OCI-LY7 (cell line): ENCODE measurements at places on chromosomes 2 and 18. TPM values are rescaled to one million over a fixed set of nuclear protein-coding genes. Genes with fewer than 3 reads are reported as not detected.

DNA sequence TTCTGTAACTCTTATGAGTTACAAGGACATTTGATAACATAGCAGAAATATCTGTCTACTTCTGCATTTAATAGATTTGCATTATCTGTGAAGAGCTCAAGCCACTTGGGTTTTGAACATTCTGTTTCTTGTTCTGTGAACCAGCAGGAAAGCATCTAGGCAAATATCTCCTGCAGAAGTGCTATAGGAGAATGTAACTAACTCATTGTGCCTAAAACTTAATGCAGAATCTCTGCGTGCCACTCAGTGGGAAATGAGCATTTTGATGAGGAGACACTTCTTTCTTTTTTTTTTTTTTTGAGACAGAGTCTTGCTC, 63.5 kb downstream of the MYOM1 start:
- no peak for DNase-seq

BOD1L2 gene
- total RNA-seq = not detected in 2 replicates

ALLC gene
- total RNA-seq = not detected in 2 replicates

- no peak for DNase-seq
Measured at GRCh38 chr18:79796531-79797405, 970 bp upstream of the KCNG2 start.

DNA sequence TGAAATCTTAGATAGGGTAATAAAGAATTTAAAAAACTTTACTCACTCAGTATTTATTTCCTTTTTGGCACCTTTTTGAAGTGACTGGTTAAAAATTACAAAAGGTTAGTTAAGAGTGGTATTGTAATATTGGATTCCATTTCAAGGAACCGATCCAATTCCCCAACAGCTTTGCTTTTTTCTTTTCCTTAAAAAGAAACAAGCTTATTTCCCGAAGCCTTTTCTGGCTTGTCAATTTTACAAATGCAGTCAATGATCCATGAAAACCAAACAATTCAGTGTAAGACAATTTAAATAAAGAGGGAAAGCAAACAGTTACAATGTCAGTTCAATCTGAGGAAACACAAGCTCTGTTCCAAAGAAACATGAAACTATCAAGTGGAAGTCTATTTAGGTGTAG, 200.2 kb downstream of the RIT2 start:
- DNase-seq = no peak

DNA sequence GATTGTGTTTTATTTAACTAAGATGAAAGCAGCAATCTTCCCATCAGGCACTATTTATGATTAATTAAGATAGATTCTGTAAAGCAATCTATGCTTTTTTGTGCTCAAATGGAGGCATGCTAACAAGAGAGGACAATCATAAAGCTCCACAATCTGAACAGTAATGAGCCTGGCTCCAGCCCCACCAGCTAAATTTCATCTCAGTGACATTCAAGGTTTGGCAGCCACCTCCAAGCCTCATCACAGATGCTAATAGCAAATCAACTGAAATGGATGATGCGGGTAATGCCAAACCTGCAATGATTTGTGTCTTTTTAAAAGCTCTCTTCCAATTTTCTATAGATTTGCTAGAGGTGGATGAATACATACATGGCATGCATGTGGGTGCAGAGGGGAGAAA, 456.6 kb downstream of the TDRD15 start:
- no peak for DNase-seq

GRCh38 chr2:189125195-189125594, 54.4 kb downstream of the COL5A2 start:
- no peak for DNase-seq

B3GNT7 gene
- total RNA-seq = 7.4 and 8.7 TPM in 2 replicates

DNA sequence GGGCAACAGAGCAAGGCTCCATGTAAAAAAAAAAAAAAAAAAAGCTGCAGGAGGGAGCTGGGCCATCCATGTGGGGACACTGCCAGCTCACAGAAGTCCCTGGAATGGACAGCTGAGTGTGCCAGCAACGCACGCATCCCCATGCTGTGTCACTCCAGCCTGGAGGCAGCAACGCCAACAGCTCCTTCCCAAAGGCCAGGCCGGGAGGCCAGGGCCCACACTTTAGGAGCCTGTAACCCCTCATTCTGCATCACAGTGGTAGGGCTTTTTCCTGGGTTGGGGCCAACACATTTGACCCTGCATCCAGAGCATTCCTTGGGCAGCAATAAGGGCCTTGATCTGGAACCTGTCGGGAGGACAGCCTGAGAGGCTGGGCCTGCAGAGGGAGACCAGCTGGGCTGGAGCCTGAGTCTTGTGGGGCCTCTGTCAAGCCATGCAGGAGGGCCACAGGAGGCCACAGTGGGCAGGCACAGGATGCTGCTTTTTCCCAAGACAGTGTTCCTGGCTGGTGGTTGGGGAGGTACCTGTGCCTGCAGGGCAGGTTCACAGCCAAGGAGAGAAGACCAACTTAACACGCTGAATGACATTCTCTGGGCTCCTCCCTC, 16.8 kb upstream of the KCNK3 start:
- no peak for DNase-seq

GALR1 gene
- not detected in 2 replicates for total RNA-seq

DNA sequence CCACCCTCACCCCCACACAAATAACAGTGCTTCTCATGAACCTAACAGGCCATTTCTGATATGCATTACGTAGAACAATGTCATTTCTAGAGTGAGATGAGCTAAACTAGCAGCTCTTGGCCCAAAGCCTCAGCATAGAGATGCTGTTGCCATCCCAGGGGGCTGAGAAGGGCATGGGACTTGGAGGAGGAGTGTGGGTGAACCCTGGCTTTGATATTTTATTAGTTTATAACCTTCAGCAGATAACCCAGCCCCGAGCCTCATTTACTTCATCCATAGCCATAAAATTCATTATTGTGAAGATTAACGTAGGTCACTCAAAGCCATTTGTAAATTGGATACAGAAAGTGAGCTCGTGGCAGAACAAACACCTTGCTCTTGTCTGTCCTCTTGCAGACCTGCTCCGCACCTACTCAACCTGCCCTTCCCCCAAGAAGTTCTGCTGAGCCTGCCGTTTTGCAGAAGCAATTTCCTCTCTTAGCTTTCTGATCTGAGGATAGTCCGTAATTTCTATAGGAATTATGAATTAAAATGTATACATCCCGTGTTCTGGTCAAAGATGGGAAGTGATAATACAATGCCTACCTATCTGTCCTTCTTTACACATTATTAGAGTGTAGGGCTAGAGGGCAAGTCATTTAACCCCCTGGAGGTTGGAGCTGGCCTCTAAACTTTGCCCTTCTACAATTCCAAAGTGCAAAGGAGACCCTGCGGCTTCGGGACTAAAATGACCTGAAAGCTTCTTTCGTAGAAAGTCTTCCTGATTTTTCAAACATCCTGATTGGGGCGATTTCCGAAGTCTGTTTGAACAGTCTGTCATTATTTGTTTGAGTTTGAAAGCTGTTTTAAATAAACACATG, 187.4 kb downstream of the BCL2 start:
- DNase-seq = no peak

- no peak for DNase-seq
Measured at GRCh38 chr18:55910296-55910695, 322.3 kb upstream of the TCF4 start.

DNA sequence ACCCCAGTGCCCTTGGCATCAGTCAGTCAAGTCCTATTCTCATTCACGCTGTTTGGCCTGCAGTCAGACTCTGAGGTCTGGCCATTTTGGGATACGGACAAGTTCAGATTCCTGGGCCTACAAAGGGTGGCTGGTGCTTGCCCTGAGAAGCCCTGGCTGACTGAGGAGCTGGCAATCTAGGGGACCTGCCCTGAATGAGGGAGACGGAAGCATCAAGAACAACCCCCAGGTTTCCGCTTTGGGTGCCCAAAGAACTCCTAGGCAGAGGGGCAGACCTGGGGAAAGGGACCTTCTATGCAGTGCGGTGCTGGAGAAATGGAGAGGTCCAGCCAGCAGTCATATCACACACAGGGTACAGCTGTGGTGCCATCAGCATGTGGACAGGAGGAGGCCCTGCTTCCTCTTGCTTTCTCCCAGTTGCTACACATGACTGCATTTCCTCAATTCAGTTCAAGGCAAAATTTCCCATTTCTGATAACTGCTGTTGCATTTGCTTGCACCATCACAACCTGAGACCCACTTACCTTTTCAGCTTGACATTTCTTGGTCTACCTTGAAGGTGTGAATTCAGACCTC, 70.9 kb upstream of the LGALSL start:
- DNase-seq = no peak

- no peak for DNase-seq
Measured at GRCh38 chr2:148642891-148643416, 1.6 kb upstream of the EPC2 start.

SEPTIN10 gene
- total RNA-seq = not detected in 2 replicates

DNA sequence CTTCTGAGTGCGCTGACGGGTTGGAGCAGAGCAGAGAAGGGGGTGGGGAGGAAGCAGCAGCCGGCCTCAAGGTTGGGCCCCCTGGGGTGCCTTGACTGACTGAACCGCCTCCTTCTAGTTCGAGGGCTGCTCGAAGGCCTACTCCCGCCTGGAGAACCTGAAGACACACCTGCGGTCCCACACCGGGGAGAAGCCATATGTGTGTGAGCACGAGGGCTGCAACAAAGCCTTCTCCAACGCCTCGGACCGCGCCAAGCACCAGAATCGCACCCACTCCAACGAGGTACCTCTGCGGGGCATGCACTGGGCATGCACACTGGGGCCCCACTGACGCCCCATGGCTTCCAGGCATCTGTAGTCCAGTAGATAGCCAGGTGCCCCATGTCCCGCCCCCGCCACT, 246.9 kb downstream of the GLI2 start:
- DNase-seq = no peak

DNA sequence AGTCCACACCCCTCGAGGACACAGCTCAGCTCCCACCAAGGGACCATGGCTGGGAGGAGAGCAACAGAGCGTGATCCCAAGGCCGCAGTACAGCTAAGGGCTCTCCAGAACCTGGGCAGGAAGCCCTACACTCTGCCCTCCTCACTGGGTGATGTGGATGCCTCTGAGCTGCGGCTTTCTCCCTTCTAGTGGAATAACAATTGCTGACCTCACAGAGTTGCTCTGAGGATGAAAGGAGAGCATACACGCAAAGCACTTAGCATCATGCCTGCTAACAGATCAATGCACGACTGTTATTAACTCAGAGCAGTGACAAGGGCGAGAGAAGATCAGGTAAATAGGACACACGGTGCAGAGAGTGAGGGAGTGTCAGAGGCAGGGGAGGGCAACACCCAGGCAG, 74.2 kb downstream of the ZFP36L2 start:
- no peak for DNase-seq

- no peak for DNase-seq
Measured at GRCh38 chr2:154710685-154711084, 12.2 kb downstream of the KCNJ3 start.

DNA sequence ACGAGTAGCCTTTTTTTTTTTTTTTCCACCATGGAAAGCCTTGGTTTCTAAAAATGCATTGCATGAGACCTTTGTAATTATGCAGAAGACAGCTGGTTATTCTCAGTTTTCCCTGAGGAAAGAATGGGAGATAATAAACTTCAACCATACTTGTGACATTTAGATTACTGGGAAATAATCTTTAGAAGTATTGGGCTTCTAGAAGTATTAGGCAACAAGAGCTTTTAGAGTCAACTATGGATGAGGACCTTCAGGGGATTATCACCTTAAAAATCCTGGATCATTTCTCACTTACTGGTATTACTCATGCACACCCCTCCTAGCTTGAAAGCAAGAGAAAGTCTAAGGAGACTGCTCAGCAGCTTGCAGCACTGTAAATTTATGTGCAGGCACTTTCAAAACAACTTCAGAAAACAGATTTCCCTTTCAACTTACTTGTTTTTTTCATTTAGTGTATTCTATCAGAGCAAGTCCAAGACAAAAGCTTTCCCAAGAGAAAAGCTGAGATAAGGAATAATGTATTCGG, 175.9 kb downstream of the NRXN1 start:
- DNase-seq = no peak

TRABD2A gene
- 1.6 and 1.8 TPM in 2 replicates for total RNA-seq

GRCh38 chr18:48615566-48616401, 77.0 kb downstream of the CTIF start:
- no peak for DNase-seq

LINC00305 gene
- total RNA-seq = not detected in 2 replicates

GRCh38 chr2:212626371-212626918, 87.8 kb upstream of the ERBB4 start:
- no peak for DNase-seq

DNA sequence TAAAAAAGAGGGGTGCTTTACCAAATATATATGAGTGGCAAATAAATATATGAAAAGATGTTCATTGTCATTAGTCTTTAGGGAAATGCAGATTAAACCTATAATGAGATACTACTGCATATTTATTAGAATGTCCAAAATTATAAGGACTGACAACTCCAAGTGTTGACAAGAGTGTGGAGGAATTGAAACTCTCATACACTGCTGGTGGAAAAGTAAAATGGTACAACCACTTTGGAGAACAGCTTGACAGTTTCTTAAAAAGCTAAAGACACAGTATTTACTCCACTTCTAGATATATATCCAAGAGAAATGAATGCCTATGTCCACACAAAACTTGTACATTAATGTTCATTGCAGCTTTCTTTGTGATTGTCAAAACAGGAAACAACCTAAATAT, 50.4 kb downstream of the PLEK start:
- DNase-seq = no peak

GRCh38 chr2:236636261-236636660, 66.6 kb downstream of the ACKR3 start:
- DNase-seq = no peak

DNA sequence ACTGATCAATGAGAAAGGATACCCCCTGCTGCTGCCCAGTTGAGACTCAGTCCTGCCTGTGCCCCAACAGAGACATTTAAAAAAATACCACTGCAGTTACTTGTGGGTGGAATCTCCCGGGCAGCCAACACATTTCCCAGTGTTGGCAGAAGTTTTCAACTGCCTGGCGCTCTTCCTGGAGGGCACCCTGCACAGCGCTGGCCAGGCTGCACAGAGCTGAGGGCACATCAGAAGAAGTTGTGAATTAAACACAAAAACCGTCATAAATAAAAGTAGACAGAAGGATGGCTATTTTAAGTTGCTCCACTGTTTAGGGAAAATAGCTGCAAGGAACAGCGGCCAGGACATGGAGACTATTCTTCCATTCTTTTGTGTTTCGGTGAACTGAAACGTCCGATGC, 110.2 kb upstream of the THOC1 start:
- no peak for DNase-seq

GRCh38 chr2:29012211-29012681, 31.1 kb downstream of the TOGARAM2 start:
- DNase-seq = peak; percentile 3

GRCh38 chr18:71913641-71914040, 630.5 kb downstream of the CBLN2 start:
- DNase-seq = no peak

DNA sequence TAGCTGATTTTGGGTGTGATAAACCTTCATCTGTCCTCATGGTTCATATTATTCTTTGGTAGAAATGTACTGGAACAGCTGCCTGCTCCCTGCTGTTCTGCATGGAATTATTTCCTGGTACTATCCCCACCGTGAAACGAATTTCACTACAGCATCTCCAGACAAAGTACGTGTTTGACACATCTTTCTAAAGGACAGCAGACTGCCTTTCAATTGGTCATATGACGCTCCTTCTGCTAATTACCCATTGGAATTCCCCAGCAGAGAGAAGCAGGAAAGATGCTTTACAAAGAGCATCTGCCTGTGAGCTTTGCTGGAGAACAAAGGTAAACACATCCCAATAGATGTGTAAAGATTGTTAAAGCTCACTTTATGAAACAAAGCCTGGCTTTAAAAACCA, 4.4 kb upstream of the RFX8 start:
- no peak for DNase-seq
